Kidney (tissue), 22 donors: ENCODE measurements at places on chromosomes 11 and 22. TPM values are rescaled to one million over a fixed set of nuclear protein-coding genes. Genes with fewer than 3 reads are reported as not detected.
A peak's percentile ranks its signal among the peaks of the same experiment; 100 is the strongest.

DNA sequence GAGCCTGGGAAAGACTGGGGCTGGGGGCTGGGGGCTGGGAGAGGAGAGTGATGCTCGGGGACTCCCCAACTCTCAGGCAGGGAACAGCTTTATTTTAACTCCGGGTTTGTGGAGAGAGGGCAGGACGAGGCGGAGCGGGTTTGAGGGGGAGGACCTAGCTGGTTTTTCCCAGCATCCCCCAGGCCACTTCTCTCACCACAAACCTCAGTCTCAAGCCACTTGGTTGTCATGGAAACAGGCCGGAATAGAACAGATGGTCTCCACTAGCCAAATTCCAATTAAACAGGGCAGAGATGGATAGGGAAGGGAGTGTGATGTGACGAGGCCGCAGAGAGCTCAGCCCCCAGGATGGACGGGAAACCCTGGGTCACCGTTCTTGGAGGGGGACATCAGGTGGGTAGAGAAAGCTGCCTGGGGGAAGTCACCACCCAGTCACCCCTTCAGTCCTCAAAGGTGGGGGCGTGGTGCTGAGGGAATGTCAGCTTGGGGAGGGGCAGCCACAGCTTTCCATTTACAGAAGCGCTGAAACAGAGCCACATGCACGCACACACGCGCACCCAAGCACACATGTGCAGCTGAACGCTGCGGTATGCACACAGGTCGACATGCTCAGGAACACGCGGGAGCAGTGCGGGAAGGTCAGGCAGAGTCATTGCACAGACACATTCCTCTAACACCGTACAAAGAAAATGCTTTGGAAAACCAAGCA, 19.2 kb downstream of the NECTIN1 start:
- no peaks in the 10 kb centered on the region for H3K27me3 ChIP-seq
- no peak overlapping the region for H3K4me3 ChIP-seq
- peak; percentile 92 for DNase-seq
- peaks cover 6% of the 10 kb centered on the region for H3K4me1 ChIP-seq
- no peaks in the 10 kb centered on the region for H3K36me3 ChIP-seq
- H3K27ac ChIP-seq = no peak overlapping the region

GRCh38 chr22:50727678-50728522, 10.1 kb upstream of the ACR start:
- no peak overlapping the region for H3K4me3 ChIP-seq
- DNase-seq = no peak
- H3K27ac ChIP-seq = no peak overlapping the region

DNA sequence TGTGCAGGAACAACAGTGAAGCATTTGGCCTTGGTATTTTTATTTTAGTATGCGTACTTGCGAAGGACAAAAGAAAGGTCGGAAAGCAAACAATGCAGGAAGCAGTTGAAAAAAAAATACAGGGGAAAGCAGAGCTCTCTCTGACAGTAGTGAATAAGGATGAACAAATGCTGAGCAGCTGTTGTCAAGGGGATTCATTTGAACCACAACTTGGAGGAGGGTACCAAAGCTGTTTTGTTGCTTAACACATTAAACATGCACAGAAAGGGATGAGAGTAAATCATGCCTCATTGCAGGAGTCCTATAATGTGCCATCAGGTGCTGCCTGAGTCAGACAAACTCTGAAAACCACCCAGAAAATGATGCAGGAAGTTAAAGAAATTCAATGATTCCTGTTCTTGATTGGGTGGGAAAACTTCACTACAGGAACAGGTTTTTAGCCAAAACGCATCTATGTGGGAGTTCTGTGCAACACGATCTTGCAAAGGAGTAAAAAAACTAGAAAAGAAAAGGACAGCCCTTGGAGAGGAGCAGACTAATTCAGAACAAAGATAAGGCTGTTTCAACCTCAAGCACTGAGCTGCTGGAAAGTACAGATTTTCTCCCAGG, 2113.5 kb downstream of the LRRC4C start:
- no peaks in the 10 kb centered on the region for H3K4me1 ChIP-seq
- H3K36me3 ChIP-seq = no peaks in the 10 kb centered on the region
- DNase-seq = peak; percentile 21
- no peak overlapping the region for H3K27ac ChIP-seq
- no peak overlapping the region for H3K4me3 ChIP-seq

- no peaks in the 10 kb centered on the region for H3K27me3 ChIP-seq
- H3K36me3 ChIP-seq = no peaks in the 10 kb centered on the region
- no peaks in the 10 kb centered on the region for H3K4me1 ChIP-seq
- DNase-seq = peak; percentile 39
- no peak overlapping the region for H3K27ac ChIP-seq
Measured at GRCh38 chr11:65003282-65003681, 6.5 kb upstream of the BATF2 start.

Gene BAIAP2L2
- 9.7 TPM for total RNA-seq

Gene TUT1
- total RNA-seq = 29.5 TPM

Gene HORMAD2
- total RNA-seq = not detected

- peak overlapping the region; percentile 89 for H3K27ac ChIP-seq
- H3K36me3 ChIP-seq = no peaks in the 10 kb centered on the region
- peaks cover 6% of the 10 kb centered on the region for H3K4me1 ChIP-seq
- no peaks in the 10 kb centered on the region for H3K27me3 ChIP-seq
- DNase-seq = no peak
Measured at GRCh38 chr22:38706901-38707195, 1.1 kb downstream of the GTPBP1 start.

GRCh38 chr11:105197071-105197815, 57.7 kb upstream of the CARD18 start:
- H3K36me3 ChIP-seq = no peaks in the 10 kb centered on the region
- no peaks in the 10 kb centered on the region for H3K4me1 ChIP-seq
- H3K4me3 ChIP-seq = no peak overlapping the region
- no peak for DNase-seq
- no peaks in the 10 kb centered on the region for H3K27me3 ChIP-seq
- H3K27ac ChIP-seq = no peak overlapping the region

DNA sequence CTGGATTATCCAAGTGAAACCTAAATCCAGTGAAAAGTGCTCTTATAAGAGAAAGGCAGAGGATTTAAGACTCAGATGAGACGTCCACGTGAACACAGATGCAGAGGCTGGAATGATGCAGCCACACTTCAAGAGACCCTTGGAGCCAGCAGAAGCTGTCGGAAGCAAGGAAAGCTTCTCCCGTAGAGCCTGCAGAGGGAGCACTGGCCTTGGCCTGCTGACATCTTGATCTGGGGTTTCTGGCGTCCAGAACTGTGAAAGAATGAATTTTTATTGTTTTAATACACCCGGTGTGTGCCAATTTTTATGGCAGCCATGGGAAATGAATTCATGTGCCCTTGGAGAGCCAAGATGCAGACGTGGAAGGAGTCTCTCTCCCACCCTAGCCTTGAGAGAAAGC, 407.0 kb upstream of the B3GAT1 start:
- H3K27me3 ChIP-seq = no peaks in the 10 kb centered on the region
- H3K4me3 ChIP-seq = no peak overlapping the region
- no peaks in the 10 kb centered on the region for H3K36me3 ChIP-seq

DNA sequence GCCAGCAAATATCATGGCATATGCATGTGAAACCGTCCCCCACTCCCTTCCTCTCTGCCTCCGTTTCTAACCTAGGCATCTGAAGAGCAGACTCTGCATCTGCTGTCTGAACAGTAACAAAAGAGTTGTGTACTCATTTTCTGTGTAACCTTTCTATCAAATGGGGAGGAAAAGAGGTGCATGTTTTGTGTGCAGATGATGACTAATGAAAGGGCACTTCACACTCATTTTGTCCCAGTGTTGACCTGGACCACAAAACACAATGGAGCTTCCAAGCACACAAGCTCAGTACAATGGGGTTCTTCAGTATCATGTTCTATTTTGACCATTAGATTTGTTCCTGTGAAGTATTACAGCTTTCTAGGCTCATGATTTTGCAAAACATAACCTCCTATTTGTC, 13.0 kb downstream of the JHY start:
- no peak overlapping the region for H3K27ac ChIP-seq
- H3K27me3 ChIP-seq = no peaks in the 10 kb centered on the region
- H3K4me1 ChIP-seq = no peaks in the 10 kb centered on the region
- no peaks in the 10 kb centered on the region for H3K36me3 ChIP-seq

DNA sequence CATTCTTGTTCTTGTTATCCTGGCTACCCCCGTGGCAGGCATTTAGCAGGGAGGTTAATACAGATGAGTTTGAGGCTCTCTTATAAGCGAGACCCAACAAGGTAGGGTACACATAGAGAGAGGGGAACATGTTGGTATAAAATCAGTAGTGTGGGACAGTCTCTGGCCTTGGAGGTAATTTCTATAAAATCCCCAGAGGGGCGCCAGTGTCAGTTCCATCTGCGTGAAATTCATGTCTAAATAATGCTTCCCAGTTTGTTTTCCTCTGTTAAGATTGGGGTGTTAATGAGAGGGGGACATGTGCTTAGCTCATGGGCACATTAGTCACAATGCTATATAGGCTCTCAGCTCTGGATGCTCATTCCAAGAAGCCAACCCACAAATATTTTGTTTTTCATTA, 150.7 kb downstream of the MYO18B start:
- H3K27me3 ChIP-seq = no peaks in the 10 kb centered on the region
- H3K4me1 ChIP-seq = no peaks in the 10 kb centered on the region
- no peak for DNase-seq
- no peaks in the 10 kb centered on the region for H3K36me3 ChIP-seq

DNA sequence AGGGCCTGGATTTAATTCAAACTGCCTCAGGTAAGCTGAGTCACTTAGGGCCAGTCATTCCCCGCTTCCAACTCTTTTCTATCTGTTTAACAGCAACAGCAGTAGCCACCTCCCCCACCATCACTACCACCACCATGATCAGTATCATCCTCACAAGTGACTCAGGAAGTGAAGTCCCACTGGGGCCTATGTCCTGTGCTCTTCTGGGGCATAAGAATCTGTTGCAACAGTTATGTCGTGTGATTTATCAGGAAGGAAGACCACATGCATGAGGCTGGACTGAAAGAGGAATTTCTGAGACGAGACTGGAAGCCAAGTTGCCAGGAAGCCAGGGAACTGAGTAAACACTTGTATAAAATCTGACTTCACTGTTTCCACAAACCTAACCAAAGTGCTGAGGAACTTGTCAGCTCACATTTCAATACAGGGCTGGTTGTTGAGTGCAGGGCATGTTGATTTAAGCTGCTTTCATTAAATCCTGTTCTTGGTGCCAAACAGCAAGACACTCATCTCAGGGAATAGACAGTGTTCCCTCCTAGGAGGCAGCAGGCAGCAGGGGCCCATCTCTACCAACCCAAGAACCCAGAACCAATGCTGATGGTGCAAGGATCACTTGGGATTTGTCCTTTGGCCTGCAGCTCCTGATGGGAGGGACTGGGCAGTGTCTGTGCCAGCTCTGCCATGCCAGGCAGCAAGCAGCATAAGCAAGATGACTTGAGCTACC, 226.7 kb upstream of the NARS2 start:
- no peaks in the 10 kb centered on the region for H3K36me3 ChIP-seq
- peaks cover 3% of the 10 kb centered on the region for H3K4me1 ChIP-seq
- H3K27me3 ChIP-seq = no peaks in the 10 kb centered on the region

GRCh38 chr22:18075720-18076497, 1.9 kb upstream of the PEX26 start:
- peak overlapping the region; percentile 1 for H3K27ac ChIP-seq
- H3K27me3 ChIP-seq = no peaks in the 10 kb centered on the region
- H3K4me1 ChIP-seq = peaks cover 10% of the 10 kb centered on the region
- peaks cover 5% of the 10 kb centered on the region for H3K36me3 ChIP-seq
- H3K4me3 ChIP-seq = no peak overlapping the region

DNA sequence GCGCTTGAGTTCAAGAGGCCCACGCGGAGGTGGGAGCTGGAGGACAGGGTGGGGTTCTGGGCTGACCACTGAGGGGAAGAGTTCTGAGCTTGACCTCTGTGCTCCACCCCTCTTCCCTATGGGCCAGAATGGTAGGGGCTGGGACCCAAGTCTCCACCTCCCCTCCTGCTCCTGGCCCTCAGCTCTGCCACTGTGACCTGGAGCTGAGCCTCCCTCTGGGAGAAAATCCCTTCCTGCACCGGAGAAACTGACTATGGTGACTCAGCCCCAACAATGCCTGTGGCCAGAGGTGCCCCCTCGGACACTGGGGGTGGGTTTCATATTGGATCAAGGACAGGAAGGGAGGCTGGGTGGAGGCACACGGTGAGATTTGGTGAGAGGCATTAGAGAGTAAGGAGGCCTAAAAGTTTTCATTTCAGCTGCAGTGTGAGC, 23.0 kb downstream of the RELT start:
- DNase-seq = no peak
- no peak overlapping the region for H3K27ac ChIP-seq
- H3K4me3 ChIP-seq = no peak overlapping the region
- H3K27me3 ChIP-seq = no peaks in the 10 kb centered on the region
- no peaks in the 10 kb centered on the region for H3K4me1 ChIP-seq

- H3K27me3 ChIP-seq = no peaks in the 10 kb centered on the region
- no peak for DNase-seq
- H3K4me1 ChIP-seq = no peaks in the 10 kb centered on the region
- no peak overlapping the region for H3K4me3 ChIP-seq
- no peaks in the 10 kb centered on the region for H3K36me3 ChIP-seq
- H3K27ac ChIP-seq = no peak overlapping the region
Measured at GRCh38 chr11:35250621-35251020, 111.7 kb downstream of the CD44 start.

DNA sequence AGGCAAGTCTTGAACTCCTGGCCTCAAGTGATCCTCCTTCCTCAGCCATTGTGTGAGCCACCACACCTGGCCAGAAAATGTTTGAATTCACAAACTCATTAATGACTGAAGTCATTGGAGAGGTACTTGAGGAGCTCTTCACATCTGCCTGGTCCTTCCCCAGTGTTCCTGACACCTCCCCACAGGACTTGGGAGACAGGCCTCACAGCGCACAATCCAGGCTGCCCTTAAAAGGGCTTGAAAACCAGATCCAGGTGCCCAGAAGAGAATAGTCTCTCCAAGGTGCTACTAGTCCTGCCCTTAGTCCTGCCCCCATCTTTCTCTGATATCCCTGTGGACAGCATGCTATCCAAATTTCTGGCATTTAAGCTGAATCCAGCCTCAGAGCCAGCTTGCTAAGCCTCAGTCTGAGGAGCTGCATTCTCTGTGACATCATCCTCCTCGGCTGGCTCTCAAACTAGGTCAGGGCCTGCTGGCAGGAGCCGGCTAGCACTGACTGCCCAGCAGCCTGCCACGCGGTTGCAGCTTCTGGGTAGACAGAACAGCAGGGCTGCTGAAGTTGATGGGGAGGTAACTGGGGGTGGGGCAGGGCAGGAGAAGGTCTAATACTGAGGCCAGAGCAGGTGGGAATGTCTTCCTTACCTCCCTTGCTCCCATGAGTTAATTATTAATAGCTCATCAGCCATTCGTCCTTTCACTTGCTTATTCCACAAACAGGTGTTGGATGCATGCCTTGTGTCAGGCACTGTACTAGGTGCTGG, 35.3 kb upstream of the NECTIN1 start:
- peak overlapping the region; percentile 9 for H3K27ac ChIP-seq
- no peak overlapping the region for H3K4me3 ChIP-seq
- no peaks in the 10 kb centered on the region for H3K27me3 ChIP-seq
- H3K36me3 ChIP-seq = no peaks in the 10 kb centered on the region
